Natural killer cell (primary cell): ENCODE measurements at places on chromosomes 5 and 9. TPM values are rescaled to one million over a fixed set of nuclear protein-coding genes. Genes with fewer than 3 reads are reported as not detected.

DNA sequence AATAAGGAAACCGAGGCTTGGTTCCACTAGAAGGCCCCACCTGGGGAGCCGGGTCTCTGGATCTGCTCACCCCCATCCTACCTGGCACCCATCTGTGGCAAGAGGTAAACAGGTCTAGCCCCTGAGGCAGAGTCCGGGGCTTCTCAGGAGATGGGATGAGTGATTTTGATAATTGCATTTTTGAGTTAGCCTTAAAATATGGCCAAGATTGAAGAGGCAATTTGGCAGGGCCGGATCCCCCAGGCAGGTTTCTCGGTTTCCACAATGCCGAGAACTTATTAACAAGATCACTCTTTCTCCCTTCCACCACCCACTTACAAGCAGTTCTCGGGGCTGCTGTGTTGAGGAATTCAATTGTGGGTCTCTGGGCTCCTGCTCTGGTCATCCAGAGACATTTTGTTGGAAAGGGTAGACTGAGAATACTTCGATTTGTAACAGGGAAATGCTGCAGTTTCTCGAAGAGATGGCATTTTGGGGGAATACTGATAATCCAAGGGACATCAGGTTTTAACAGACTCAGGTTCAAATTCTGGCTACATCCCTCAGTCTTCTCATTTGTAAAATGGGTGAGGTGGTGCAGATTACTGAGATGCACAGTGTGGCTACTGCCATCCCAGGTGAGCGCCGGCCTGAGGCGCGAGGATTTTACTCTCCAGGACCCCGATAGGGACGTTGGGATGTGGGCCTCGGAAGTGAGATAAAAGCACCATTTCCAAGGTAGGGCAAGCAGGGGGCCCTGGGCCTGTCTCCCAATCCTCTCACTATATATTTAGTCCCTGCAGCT is 194.2 kb downstream of the CDK5RAP2 start:
- DNase-seq = no peak

GRCh38 chr5:55338092-55338613 is 30.4 kb downstream of the MTREX start:
- peak; percentile 26 for DNase-seq

The HSPB3 gene
- not detected for total RNA-seq

The FBP1 gene
- total RNA-seq = 15.5 TPM

GRCh38 chr5:14668181-14668591 is 3.7 kb downstream of the OTULIN start:
- DNase-seq = peak; percentile 73

The PCA3 gene
- total RNA-seq = not detected

DNA sequence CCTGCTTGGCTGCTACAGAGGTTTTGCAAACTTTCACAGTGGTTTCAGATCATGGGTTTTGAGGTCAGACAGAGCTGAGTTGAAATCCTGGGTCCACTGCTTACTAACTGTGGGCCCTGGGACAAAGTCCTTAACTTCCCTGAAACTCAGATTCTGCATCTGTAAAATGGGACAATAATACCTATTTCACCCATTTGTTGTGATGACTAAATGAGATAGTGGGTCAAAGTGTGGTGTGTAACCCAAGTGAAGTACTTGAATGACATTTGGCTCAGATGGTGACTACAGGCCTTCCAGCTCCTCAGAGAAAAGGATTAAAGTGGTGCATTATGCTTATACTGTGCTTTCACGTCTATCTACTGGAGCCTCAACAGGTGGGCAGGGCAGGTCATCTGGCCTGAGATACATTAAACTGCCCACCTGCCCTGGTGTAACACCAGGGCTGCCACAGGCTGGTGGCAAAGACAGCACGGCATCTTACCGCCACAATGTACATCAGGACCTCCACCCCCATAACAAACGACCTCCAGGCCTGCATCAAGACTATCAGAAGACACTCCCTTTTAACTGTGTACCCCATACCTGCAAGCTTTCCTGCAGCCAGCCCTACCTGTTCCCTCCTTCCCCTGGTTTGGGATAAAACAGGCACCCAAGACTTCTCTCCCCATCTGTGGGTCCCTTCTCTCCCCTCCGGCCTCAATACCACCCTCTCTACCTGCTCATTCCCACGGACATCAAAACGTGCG is 846 bp upstream of the TRAF1 start:
- DNase-seq = no peak

DNA sequence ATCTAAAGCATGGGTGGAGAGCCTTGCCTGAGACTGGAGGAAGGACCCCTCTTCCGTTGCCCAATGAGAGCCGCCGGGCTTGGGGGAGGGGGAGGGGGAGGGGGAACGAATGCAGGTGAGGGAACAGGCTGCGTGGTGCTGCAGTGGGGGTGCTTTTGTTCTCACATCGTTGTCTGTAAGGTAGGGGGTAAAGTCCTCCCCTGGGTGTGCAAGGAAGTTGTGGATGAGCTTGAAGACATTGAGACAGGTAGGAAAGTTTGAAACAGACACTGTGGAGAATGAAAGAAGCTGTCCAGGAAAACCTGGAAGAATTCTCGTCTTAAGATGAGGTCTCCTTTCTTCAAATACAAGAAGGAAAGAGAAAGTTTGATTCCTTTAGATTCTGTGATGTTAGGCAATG is 94.1 kb upstream of the LIFR start:
- no peak for DNase-seq

DNA sequence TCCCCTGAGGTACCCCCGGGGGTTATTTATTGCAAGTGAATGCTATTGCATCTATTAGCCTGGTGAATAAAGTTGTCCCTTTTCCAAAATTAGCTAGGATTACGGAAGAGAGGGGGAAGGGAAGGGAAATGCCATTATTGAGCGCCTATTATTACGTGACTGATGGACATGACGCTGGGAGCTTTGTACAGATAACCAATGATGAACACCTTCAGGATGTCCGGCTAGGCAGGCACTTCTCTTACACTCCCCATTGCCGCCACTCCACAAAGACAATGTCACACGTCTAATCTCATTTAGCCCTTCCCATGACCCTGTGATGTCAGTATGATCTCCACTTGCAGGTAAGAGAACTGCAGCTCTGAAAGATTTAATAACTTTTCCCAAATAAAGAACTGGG is 9.4 kb downstream of the GABRP start:
- DNase-seq = no peak

- no peak for DNase-seq
These were observed 53.3 kb downstream of the SETX start for GRCh38 chr9:132301521-132301920.

DNA sequence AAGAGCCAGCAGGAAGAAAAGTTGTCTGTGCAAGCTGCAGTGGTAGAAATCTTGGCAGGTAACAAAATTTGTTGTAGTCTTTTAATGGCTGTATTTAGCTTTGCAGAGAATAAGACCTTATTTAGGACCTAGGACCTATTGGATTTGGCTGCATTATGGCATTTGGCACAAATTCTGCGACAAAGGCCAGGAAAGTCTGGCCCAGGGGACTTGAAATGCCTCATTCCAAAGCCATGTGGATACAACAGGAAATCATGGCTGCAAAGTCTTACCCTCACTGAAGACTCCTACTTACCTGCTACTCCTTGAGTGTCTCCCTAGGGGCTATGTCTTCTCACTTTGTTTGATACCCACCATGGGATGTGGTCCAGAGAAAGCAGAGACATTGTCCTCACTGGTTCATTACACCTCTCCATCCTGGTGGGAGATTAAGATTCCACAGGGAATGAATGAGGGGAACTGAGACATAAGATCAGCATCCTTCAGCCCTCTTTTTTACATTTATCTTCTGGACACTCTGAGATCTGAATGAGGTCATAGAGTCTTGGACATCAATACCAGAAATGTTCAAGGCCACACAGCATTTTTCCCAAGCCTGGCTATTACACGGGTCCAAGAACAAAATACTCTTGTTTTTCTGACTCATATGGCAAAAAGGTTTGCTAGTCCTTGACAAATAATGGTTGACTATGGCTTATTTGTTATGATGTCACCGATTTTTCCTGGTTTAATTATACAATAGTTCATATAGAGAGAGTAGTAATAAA is 119.4 kb downstream of the PDE8B start:
- no peak for DNase-seq

DNA sequence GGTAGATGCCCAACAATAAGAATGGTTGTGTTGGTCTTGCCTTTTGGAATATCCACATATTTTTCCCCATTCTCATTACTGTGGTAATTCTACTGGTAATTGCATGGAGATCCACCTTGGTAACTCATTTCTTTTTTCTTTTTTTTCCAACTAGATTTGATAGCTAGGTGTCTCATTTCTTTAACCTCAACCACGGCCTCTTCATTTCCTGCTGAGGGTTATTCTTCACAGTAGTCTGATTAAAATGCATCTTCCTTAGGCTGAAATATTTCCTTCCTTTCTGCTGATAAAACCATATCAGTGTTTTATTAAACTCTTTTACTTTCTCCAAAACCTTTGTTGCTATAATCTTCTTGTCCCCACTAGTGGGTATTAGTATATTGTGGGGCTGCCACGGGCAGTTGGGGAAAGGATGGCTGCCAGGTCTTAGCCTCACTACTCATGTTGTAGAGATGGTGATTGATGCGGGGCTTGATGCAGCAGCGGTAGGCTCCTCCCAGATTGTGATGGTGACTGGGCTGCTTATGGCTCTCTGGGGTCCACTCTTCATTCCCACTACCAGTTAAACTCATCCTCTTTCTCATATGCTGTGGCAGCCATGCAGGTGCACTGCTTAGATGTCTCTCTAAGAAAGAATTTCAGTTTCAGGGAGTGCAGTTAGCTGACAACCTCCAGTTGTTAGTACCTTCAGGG is 35.9 kb downstream of the KIF2A start:
- DNase-seq = no peak

DNA sequence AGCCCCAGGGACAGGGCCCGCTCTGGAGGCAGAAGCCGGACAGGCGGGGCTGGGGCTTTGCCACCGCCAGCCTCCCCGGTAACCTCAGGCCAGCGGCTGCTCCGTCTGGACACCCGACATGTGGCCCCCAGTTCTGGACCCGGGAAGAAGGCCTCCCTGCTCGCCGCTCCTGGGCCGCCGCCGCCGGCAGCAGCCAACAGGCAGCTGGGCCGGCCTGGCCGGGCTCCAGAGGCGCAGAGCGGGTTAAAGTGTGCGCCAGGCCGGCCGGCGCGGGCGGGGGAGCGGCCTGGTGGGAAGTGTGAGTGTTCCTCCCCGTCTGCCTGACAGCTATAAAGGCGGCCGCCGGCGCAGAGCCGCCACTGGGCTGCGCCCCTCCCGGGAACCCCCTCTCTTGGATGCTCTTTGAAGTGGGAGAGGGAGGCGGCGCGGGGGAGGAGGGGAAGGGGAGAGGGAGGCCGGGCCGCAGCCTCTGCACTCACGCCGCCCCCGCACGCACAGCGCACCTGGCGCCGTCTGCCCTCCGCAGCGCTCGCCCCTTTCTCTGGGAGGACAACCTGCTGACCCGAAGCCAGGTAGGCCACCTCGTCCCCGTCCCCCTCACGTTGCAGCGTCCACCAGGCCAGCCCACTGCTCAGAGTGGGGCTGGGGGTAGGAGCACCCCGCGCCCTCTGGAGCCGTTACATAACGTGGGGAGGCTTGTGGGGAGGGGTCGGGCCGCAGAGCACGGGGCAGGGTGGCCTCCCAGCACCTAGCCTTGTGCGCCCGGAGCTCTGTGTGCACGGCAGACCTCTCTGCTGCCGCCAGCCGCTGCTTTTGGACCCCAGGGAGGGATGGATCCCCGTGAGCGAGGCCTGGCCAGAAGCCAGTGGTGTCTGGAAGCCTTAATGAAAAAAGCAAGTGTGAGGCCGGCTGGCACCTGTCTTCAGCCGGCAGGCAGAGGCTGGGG is at the start of gene ADAMTSL2:
TSS of gene ADAMTSL2 (plus strand) at position 359 of the 946 bp plus-strand sequence. CDS start 2,009 bp downstream, outside the sequence.
- peak; percentile 78 for DNase-seq

DNA sequence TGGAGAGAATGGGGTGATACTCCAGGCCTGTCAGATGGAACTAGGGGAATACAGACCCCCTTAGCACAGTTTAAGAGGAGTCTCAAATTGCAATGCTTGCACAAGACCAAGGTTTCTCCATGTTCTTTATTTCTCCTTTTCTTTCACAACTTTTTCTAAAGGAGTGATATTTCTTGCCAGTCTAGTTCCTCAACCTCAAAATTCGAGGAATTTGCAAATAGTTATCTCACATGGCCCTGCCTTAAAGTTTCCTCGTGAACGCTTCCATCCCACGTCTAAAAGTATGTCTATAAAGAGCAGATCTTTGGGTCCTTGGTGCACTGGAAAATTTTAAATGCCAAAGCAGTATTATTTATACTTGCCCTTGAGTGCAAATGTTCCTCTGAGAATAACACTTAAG is 373.8 kb upstream of the KLF4 start:
- no peak for DNase-seq

The PCDHB4 gene
- total RNA-seq = not detected

- DNase-seq = no peak
These were observed 24.0 kb downstream of the ZFR start for GRCh38 chr5:32420506-32420905.

The KCNN2 gene
- total RNA-seq = not detected

The C6 gene
- not detected for total RNA-seq

DNA sequence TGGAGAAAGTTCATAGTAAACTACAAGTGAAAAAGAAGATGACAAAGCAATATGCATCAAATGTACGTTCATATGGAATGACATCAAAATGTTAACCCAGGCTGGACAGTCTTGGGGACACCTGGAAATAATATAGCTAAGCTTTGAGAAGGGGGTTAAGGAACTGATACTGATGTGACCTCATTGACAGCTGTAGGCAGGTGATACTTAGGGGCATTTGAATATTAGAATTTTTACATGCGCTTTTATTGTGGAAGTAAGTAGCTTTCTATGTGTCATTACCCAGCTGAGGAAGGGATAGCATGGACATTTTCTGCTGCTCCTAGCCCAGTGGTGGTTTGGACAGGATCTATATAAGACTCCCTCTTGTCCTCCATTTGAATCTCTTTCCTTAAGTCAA is 299.7 kb downstream of the CWC27 start:
- DNase-seq = no peak

DNA sequence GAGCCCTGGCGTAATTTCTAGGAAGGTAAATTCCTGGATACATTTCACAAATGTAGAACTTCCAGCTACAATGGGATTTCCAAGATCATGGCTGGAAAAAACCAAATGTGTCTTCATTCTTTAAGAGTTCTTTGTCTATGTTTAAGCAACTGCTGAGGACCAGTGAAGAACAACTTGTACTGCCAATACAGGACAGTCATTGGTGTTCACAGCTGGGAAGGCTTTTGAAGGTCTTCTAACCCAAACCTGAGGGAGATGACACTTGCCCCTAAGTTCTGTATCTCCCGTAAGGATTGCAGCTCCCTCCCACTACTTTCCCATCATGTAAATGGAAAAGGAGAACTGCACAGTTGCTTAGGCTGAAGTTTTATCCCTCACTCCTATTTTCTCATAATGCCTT is 28.4 kb downstream of the TMEM167A start:
- DNase-seq = no peak
